ENCODE measurements at places on chromosomes 16 and 17.

DNA sequence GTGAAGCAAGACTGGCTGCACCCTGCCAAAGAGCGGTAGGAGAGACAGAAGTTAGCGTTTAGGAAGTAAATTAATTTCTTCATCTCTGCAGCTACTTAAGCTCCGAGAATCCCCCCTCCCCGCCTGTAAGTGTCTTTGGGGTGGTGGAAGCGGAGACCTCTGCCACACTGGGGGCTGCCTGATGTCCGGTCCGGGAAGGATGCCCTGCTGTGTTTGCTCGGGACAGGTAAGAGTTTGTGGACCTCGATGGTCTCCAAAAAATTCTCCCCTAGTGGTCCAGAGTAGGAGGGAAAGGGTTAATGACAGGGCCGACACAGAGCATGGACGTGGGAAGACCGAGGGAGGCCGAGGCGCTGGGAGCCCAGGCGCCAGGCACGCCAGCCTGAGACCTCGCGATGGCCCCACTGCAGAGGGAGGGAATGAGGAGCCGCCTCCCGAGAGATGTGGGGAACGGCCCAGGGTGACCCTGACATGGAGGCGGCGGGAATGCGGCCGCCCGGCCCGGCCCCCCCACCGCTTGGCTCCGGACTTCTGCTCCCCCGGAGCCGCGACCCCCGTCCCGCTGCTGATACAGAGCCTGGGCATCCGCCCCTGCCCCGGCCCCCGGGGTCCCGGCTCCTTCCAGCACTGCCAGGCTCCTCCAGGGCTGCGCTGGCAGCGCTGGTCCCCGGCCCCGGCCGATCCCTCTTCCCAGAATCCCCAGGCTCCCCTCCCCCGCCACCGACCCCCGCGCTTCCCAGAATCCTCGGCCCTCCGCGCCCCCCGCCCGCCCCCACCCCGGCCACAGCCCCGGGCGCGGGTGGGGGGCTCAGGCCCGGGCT is 680 bp downstream of the ZNF629 start:
- DNase-seq: no peak

GRCh38 chr17:19728084-19728495 is 11.7 kb upstream of the SLC47A2 start:
- peak; percentile 67 for DNase-seq

- no peak for DNase-seq
Observed at GRCh38 chr17:10804546-10804945, 647 bp upstream of the TMEM238L start.

DNA sequence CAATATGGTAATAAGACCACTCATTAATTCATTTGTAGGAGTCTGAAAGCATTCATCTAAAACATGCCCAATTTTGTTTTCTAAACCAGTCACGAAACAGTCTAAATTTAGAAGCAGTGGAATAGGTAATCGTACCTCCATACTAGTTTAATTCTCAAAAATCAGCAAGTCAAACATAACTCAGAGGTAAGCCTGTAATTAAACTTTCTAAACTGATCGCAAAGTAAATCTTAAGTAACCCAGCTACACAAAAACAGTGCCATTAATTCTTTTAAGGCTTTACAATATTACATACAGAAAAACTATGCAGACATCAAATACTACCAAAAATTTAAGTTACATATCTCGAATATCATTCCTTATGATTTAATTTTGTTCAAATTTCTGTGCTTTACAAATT is 31.4 kb downstream of the YWHAE start:
- DNase-seq: no peak

DNA sequence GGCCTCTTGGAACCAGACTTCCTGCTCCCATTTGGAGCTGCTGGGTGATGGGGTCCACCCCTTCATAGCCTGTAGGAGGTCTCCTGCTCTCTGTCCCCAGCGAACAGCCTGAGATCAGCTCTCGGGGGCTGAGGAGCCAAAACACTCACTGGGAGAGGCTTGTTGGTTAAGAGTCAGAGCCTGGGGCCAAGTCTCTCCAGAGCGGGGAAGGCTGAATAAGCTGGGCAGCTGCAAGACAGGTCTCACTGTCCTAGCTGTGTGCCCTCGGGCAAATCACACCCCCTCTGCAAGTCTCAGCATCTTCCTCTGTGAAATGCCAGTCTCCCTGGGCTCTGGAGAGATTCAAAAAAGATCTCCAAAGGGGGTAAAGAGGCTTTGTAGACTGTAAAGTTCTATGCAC is 174.6 kb downstream of the WSCD1 start:
- no peak for DNase-seq

- DNase-seq: no peak
Observed at GRCh38 chr17:29195465-29196081, 15.4 kb upstream of the MYO18A start.

All from AG04450 (cell line).